ENCODE measurements at places on chromosomes 12 and 14.

GRCh38 chr12:29088611-29089219 lies 60.4 kb upstream of the FAR2 start:
- no peak for DNase-seq

DNA sequence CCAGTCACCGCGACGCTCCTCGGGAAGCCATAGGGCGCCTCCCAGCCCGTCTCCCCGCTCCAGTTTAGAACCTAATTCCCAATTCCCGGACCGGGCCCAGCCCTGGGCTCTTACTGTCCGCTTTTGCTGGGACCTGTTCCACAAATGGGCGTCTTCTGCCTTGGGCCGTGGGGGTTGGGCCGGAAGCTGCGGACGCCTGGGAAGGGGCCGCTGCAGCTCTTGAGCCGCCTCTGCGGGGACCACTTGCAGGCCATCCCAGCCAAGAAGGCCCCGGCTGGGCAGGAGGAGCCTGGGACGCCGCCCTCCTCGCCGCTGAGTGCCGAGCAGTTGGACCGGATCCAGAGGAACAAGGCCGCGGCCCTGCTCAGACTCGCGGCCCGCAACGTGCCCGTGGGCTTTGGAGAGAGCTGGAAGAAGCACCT lies 797 bp downstream of the UNG start:
- no peak for DNase-seq

DNA sequence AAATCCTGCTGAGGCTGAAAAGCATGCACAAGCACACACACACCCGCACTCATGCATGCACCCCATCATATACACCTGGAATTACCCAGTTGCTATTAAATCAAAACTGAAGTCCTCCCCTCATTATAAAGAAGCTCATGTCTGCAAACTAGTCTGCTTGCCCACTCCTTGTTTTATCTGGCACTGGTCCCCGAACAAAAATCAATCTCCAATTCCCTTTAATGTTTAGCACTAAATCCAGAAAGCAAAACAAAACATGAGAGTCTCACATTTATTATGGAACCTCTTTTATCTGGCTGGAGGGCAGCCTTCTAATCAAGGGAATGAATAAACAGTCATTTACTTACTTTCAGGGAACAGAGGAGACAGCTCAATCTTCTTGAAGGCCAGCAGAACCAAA lies 1093.4 kb upstream of the FLRT2 start:
- DNase-seq, result no peak

GRCh38 chr14:93543766-93544165 lies 113.0 kb downstream of the UNC79 start:
- no peak for DNase-seq

- no peak for DNase-seq
Observed at GRCh38 chr14:106850913-106851825, 1324.8 kb downstream of the TMEM121 start.

- DNase-seq, result no peak
Observed at GRCh38 chr12:113440947-113441782, 19.0 kb downstream of the SDSL start.

DNA sequence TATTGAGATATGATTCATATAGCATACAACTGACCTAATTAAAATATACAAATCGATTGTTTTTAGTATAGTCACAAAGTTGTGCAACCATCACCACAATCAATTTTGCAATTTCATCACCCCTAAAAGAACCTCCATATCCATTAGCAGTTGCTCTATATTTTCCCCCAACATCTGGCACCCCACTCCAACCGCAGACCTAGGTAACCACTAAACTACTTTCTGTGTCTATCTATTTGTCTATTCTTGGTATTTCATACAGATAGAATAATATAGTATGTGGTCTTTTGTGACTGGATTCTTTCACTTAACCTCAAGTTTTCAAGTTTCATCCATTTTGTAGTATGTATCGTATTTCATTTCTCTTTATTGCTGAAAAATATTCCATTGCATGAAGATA lies 126.0 kb upstream of the CRY1 start:
- DNase-seq, result no peak
